Left lung (tissue), 14 donors: ENCODE measurements at places on chromosomes 2 and 18. TPM values are rescaled to one million over a fixed set of nuclear protein-coding genes. Genes with fewer than 3 reads are reported as not detected.

GRCh38 chr2:49288113-49288705, 133.9 kb upstream of the FSHR start:
- no peak for DNase-seq

The TPO gene
- 0.21 TPM for total RNA-seq

The KIAA2012 gene
- not detected for total RNA-seq

DNA sequence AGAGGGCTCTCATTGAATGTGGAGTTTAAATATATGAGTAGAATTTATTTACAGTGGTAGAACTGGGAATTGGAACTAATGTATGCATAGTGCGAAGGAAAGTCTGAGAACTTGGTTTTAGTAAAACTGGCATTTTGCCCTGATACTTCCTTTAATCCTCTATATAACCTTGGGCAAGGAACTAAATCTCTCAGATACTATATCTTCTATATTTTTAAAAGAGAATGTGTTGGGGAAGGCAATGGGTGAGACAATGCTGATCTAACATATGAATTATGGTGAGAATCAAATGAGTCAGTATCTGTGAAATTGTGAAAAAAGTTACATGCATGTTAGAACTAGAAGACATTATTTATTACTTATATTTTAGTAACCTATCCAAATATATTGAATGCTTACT, 2109.4 kb upstream of the PIK3C3 start:
- DNase-seq: peak; percentile 36

GRCh38 chr2:200763422-200763821, 48.3 kb upstream of the BZW1 start:
- DNase-seq: no peak

DNA sequence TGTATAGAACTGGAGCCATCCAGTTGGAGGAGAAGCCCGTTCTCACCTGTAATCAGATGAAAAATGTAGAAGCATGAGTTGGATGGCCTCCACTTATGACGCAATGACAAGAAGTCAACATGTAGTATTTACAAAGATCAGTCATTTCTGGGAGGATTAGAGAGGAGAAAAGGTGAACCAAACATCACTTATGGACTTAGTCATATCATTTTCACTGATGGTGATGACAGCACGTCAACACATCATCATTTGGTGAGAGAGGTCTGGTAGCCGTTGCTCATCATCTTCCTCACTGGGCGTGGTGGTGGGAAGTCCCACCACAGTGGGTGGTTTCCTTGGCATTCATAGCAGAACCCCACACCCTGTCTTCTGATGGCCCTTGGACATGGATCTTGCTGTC, 264.2 kb upstream of the EPAS1 start:
- DNase-seq: no peak

The AFTPH gene
- 33.7 TPM for total RNA-seq

DNA sequence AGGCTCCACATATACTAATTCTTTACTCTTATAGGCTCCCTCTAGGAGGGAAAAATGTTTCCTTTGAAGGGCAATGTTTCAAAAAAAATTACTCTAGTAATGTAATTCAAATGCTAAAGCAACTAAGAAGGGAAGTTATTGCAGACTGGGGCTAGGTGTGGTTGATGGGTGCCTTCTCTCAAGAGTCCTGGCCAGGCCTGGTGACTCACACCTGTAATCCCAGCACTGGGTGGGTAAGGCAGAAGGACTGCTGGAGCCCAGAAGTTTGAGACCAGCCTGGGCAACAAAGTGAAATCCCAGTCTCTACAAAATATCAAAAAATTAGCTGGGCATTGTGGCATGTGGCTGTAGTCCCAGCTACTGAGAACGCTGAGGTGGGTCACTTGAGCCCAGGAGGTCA, 31.2 kb upstream of the CDKL4 start:
- no peak for DNase-seq

The CRYBA2 gene
- total RNA-seq: not detected

The DNER gene
- total RNA-seq: 1.9 TPM

The IL36RN gene
- total RNA-seq: not detected

The SERPINB3 gene
- not detected for total RNA-seq

- no peak for DNase-seq
Measured at GRCh38 chr2:232843834-232844233, 26.2 kb upstream of the SNORC start.

The SDC1 gene
- 278 TPM for total RNA-seq

The DNAH6 gene
- total RNA-seq: 1.3 TPM

DNA sequence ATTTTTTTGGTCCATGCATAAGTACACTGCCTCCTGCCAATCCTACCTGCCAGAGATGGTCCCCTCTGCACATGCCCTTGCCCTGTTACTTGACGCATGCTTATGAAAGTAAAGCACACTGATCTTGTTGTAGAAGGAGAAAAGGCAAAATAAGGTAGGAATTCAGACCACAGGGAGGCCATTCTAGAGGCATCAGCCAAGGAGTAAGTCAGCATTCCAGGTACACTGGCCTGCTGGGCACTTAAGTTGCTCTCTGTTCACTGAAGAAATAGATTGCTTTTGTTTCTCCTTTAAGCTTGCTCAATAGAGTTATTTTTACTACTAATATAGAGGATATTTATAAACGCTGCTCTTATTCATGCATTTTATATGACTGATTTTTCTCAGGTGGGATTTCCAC, 604.4 kb downstream of the TDRD15 start:
- no peak for DNase-seq

The SP140L gene
- 24.9 TPM for total RNA-seq

- DNase-seq: no peak
Measured at GRCh38 chr18:8978394-8978793, 124.1 kb upstream of the NDUFV2 start.

DNA sequence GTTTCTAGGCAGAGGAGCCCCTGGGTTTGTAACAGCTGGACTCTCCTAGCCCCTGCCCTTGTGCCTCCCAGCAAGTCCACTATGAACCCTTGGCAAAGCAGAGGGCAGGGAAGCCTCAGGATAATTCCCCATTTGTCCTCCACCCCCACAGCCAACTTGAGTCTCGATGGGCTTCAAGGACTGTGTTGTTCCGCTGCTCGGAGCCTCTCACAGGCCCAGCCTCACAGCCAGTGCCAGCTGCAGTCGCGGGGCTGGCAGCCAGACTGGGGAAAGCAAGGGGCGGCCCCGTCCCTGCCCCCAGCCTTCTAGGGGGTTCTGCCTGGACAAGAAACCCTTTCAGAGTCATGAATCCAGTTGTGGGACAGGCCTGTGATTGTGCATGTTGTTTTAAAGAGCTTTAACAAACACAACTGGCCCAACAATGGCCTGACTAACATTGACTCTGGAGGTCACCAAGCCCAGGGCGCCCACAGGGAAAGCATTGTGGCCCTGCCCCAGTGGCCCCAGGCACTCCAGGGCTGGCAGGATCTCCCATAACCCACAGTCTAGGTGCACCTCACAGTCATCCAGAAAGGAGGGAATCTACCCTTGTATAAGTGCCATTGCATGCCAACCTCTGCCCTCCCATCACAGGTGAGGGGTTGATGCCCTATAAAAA, 71.8 kb upstream of the DAPL1 start:
- no peak for DNase-seq

The DCAF17 gene
- total RNA-seq: 14.2 TPM

DNA sequence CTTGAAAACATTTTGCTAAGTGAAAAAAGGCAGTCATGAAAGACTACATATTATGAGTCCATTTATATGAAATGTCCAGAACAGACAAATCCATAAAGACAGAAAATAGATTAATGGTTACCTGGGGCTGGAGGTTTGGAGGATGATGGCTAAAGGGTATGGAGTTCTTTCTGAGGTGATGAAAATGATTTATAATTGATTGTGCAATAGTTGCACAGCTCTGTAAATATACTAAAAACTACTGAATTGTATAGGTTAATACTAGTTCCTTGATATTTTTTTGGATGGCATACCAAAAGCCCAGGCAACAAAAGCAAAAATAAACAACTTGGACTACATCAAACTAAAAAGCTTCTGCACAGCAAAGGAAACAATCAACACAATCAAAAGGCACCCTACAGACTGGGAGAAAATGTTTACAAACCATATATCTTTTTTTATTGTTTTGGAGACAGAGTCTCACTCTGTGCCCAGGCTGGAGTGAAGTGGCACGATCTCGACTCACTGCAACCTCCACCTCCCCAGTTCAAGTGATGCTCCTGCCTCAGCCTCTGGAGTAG, 21.5 kb downstream of the SOS1 start:
- no peak for DNase-seq

- DNase-seq: no peak
Measured at GRCh38 chr2:201072201-201072530, 365 bp downstream of the NDUFB3 start.

- DNase-seq: no peak
Measured at GRCh38 chr2:133848111-133848649, 279.9 kb upstream of the NCKAP5 start.

- no peak for DNase-seq
Measured at GRCh38 chr18:48800876-48801727, 149.7 kb downstream of the SMAD7 start.

DNA sequence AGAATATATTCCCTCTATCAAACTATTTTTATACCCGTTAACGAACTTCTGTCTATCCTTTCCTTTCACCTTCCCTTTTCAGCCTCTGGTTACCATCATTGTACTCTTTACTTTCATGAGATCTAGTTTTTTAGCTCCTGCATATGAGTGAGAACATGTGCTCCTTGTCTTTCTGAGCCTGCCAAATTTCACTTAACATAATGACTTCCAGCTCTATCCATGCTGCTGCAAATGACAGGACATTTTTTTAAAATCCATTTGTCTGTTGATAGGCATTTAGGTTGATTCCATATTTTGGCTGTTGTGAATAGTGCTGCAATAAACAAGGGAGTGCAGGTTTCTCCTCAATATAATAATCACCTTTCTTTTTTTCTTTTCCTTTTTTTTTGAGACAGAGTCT, 8.2 kb upstream of the CCDC195 start:
- no peak for DNase-seq

GRCh38 chr2:17851731-17852585, 26.5 kb upstream of the KCNS3 start:
- DNase-seq: peak; percentile 31

- DNase-seq: no peak
Measured at GRCh38 chr2:51511002-51511401, 479.1 kb upstream of the NRXN1 start.

GRCh38 chr2:205850611-205851010, 168.3 kb downstream of the NRP2 start:
- DNase-seq: no peak

- peak; percentile 36 for DNase-seq
Measured at GRCh38 chr2:172052000-172052983, 33.0 kb upstream of the DLX1 start.

GRCh38 chr18:79567481-79568147, 112.0 kb upstream of the CTDP1 start:
- DNase-seq: peak; percentile 69

DNA sequence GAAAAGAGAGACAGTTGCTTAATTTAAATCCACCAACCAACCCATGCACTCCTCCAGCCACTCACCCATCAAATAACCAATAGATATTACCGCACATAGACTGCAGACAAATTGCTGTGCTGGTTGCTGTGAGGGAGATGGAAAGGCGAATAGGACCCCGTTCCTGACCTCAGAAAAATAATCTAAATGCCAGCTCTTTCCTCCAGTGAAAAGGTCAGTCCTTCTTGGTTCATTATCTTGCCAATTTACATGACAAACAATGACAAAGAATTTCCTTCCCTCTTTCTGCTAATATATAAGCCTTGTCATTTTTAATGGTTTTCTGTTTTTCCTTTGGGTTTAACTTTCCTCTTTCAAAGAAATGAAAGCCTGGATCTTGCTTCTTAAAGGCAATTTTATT, 61.6 kb downstream of the MEP1B start:
- DNase-seq: no peak

The DES gene
- 32.0 TPM for total RNA-seq

DNA sequence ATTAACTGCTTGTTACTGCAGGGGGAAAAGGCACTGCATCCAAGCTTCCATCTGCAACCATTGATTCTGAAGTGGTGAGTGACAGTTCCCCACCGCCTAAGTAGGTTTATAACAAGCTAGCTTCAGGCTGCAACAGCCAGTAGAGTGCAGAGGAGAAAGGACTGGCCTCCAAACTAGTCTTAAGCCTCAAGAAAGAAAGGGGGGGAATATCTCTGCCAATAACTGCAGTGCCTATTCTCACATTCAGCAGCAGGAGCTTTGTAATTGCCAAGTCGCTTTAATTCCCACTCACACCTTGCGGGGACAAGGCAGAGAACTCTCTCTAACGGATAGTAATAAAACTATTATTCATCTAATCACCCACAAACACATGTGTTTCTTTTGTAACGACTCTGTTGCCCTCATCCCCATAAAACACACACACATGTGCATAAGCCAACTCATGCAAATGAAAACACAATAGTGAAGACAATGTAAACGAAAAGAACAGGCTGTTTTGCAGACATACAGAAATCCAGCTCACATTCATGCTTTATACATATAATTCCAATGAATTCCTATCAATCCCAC, 1963.3 kb upstream of the PIK3C3 start:
- no peak for DNase-seq

GRCh38 chr2:30113617-30114293, 33.1 kb upstream of the YPEL5 start:
- DNase-seq: no peak

DNA sequence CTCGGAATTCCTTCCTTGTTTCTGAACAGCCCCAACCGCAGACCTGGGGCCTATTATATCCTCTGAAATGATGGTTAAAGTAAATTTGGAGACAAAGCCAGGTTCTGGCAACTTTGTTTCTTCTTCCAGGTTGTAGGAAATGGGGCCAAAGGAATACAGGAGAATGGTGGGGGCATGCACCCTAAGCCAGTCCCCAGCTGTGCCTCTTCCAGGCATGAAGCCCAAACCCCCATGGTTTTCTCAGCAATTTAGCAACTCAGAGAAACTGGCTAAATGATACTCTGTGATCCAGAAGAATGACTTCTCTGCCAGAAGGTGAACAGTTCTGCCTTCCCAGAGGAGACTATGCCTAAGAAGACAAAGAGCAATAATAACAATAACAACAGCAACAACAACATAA, 635.0 kb upstream of the FANCL start:
- no peak for DNase-seq

- peak; percentile 73 for DNase-seq
Measured at GRCh38 chr2:67215214-67216055, 181.7 kb upstream of the ETAA1 start.

The HOXD13 gene
- total RNA-seq: not detected

The UGT1A9 gene
- total RNA-seq: not detected

DNA sequence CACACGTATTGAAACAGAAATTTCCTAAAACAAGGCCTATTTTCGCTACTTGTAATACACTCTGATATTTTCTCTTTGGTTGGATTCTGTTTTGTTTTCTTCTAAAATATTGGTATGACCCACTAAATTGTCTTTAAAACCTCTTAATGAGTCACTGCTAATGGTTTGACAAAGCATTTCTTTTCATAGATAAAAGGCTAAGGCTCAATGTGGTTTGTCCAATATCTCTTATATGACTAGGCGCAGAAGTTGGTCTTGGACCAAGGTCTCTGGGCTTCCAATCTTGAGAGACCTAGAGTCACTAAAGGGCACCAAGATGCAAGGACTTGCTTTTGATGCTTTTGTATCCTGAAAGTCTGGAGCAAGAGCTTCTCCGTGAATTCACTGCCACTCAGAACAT, 498.2 kb upstream of the TCF4 start:
- no peak for DNase-seq

- DNase-seq: no peak
Measured at GRCh38 chr2:188330316-188331053, 38.8 kb downstream of the GULP1 start.

GRCh38 chr2:1052771-1053191, 102.1 kb downstream of the SNTG2 start:
- DNase-seq: no peak
